Right atrium auricular region (tissue), 2 donors: ENCODE measurements at places on chromosomes 7 and 10. TPM values are rescaled to one million over a fixed set of nuclear protein-coding genes. Genes with fewer than 3 reads are reported as not detected.
A peak's percentile ranks its signal among the peaks of the same experiment; 100 is the strongest.

DNA sequence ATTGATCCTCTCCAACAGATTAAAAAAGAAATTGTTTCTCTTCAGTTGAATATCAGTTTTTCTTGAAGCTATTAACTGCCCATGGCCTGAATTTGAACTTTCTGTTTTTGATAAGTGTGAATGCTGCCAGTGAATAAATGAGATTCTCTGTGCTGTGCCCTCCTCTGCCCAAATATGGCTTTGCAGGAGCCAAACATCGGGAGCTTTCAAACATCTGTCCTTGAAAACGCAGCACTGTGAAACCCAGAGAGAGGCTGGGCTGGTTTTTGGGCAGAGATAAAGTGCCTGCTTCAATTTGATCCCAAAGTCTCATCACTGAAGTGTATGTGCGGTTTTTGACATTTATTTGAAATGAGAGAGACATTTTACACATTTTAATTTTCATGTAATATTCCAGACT is 268.3 kb upstream of the SHH start:
- H3K4me1 ChIP-seq: no peaks in the 10 kb centered on the region
- H3K36me3 ChIP-seq: no peaks in the 10 kb centered on the region
- no peaks in the 10 kb centered on the region for H3K27me3 ChIP-seq
- H3K27ac ChIP-seq: no peak overlapping the region

DNA sequence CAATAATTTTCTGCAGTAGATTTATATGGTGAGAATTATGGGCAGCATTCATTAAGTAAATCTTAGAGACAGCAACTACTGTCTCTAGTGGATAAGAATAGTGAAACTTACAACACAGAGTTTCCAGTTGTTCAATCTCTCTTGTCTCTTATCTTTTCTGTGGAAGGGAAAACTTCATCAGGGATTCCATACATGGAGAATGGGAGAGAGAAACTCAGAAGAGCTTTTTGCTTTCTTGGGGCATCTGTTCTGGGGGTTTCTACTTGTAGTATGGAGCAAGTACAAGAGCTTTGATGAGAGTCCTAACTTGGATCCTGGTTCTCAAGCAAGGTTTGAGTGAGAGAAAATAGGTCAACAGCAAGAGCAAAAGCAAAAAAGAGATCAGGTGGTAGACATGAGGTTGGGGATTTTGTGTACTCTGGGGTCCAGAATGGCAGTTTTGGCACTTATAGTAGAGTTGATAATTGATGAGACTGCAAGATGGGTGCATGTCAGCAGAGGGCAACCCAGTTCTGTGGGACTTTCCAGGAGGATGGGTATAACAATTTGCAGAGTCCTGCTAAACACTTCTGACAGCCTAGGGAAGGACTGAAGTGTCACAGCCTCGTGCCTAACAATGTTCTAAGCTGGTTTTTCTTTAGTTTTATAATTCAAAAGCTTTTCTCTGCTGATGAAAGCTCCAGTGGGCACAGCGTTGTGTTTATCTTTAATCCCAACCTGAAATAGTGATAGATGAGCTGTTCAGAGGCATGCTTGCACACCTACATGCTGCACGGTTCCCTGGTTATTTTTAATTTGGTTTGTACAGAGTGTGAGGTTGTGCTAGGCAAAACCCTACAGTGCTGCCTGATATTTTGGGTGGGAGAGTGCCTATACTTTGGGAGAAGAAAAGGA is 32.0 kb upstream of the STRIP2 start:
- H3K36me3 ChIP-seq: no peaks in the 10 kb centered on the region
- no peak for DNase-seq
- no peaks in the 10 kb centered on the region for H3K4me1 ChIP-seq
- H3K27ac ChIP-seq: peak overlapping the region; percentile 56
- no peaks in the 10 kb centered on the region for H3K27me3 ChIP-seq

DNA sequence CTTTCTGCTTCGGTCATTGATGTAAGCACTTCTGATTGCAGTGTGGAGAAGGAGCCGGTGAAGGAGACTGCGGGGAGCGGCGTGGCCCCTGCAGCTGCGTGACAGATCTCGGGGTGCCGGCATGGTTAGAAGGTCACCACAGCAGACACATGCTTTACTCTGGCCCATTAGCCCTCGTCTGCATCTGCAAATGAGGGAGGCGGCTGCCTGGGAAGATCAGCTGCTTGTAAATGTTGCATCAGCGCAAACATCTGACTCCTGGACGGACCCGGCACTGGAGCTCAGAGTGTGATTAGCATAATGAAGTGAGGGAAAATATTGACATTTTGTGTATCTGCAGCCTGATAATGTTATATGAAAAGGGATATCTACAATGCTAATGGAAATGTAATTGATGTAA is 30.5 kb upstream of the MNX1 start:
- no peak overlapping the region for H3K4me3 ChIP-seq
- no peaks in the 10 kb centered on the region for H3K27me3 ChIP-seq
- DNase-seq: no peak
- no peaks in the 10 kb centered on the region for H3K4me1 ChIP-seq

DNA sequence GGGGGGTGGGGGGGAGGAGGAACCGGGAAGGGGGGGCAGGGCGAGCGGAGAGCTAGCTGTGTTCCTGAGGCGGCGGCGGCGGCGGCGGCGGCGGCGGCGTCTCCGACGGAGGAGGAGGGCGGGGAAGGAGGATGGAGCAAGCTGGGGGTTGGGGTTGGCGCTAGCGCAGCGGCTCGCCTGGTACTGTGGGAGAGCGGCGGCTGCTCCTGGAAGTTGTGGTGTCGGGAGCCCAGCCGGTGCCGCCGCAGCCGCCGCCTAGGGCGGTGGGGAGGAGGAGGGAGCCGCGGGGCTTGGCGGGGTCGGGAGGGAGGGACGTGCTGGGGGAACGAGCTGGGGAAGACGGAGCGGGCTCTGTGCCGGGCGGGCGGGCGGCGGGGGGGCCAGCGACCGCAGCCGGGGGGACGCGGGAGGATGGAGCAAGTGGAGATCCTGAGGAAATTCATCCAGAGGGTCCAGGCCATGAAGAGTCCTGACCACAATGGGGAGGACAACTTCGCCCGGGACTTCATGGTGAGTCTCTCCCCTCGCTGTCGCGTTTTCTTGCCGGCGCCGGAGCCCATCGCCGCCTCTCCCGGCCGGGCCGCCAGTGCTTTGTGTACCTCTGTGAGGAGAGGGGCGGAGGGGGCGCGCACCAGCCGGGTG is at the start of gene PTPN12:
Gene PTPN12, plus strand, starts transcription at position 160 of the 642 bp plus-strand sequence. Its CDS starts 252 bp downstream, at position 412.
- H3K27ac ChIP-seq: peak within 1 kb of the TSS; percentile 98
- peak within 1 kb of the TSS; percentile 76 for H3K4me3 ChIP-seq
- no peaks in the 10 kb centered on the region for H3K27me3 ChIP-seq
- peak; percentile 66 for DNase-seq
- no peaks in the 10 kb centered on the region for H3K36me3 ChIP-seq

- H3K27ac ChIP-seq: no peak overlapping the region
- H3K36me3 ChIP-seq: no peaks in the 10 kb centered on the region
- DNase-seq: no peak
- no peaks in the 10 kb centered on the region for H3K27me3 ChIP-seq
- no peaks in the 10 kb centered on the region for H3K4me1 ChIP-seq
These were observed 76.1 kb upstream of the ANK3 start for GRCh38 chr10:60465801-60466200.

DNA sequence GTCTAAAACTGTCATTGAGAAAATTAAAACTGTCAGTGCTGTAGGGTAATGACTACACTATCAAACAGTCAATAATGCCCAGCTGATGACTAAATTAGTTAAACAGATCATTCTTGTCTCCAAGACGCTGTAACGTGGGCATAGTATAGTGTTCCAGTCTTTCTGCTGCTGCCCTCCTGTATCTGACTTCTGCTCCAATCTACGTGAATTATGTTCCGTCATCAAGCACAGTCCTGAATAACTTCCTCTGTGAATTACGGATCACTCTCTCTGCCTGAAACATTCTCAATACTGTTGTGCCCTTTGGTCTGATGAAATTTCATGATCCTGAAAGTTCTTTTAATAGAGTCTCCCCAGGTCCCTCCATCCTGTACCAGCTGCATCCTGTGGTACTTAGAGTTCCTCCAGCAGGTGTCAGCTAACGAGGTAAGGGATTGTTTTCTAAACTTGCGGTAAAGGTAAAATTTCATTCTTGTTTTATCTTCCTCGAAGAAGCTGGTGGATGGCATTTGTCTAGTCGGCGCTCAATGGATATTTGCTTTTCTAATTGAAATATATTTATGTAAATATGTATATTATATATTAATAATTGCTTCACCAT is 393.5 kb upstream of the ADARB2 start:
- no peaks in the 10 kb centered on the region for H3K36me3 ChIP-seq
- no peak overlapping the region for H3K27ac ChIP-seq
- no peaks in the 10 kb centered on the region for H3K4me1 ChIP-seq
- no peak overlapping the region for H3K4me3 ChIP-seq

DNA sequence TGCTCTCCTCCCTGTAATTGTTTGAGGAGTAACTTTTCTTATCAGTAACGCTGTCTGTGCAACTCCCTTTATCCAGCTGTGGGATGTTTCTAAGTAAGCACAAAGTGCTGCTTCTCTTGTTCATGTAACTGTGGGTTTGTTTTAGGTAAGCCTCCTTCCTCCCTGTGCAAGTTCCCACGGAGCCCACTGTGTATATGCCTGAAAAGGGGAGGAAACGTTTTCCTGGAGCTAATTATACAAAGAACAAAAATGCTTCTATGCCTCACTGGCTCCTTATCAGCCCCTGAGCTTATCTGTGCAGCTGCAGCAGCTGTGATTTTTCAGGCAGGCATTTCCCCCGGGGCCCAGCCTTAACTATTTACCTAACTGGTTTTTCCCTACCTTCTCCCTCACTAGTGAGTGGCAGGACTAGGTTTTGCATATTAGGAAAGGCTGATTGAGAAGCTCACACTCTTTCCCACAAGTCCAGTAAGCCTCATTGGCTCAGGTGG is 593.4 kb upstream of the GHITM start:
- H3K27ac ChIP-seq: no peak overlapping the region
- H3K4me3 ChIP-seq: no peak overlapping the region
- H3K27me3 ChIP-seq: no peaks in the 10 kb centered on the region
- DNase-seq: no peak
- H3K4me1 ChIP-seq: peaks cover 15% of the 10 kb centered on the region
- no peaks in the 10 kb centered on the region for H3K36me3 ChIP-seq

GRCh38 chr10:49762566-49762877 is 399 bp upstream of the OGDHL start:
- DNase-seq: no peak
- H3K36me3 ChIP-seq: no peaks in the 10 kb centered on the region
- no peaks in the 10 kb centered on the region for H3K4me1 ChIP-seq
- H3K4me3 ChIP-seq: no peak overlapping the region

- no peak for DNase-seq
- H3K27ac ChIP-seq: no peak overlapping the region
- no peaks in the 10 kb centered on the region for H3K27me3 ChIP-seq
- no peaks in the 10 kb centered on the region for H3K36me3 ChIP-seq
- no peak overlapping the region for H3K4me3 ChIP-seq
These were observed 23.2 kb downstream of the NDUFB2 start for GRCh38 chr7:140719721-140720120.

GRCh38 chr7:119196183-119196582 is 971.7 kb downstream of the ANKRD7 start:
- H3K36me3 ChIP-seq: no peaks in the 10 kb centered on the region
- no peaks in the 10 kb centered on the region for H3K27me3 ChIP-seq
- no peak for DNase-seq
- H3K4me3 ChIP-seq: no peak overlapping the region
- no peaks in the 10 kb centered on the region for H3K4me1 ChIP-seq

- no peak overlapping the region for H3K4me3 ChIP-seq
- no peaks in the 10 kb centered on the region for H3K36me3 ChIP-seq
- DNase-seq: no peak
- no peak overlapping the region for H3K27ac ChIP-seq
- H3K4me1 ChIP-seq: peaks cover 7% of the 10 kb centered on the region
These were observed 96.3 kb downstream of the DNAJB6 start for GRCh38 chr7:157432957-157433576.

GRCh38 chr10:38127812-38128211 is 33.7 kb downstream of the ZNF37A start:
- no peak for DNase-seq
- no peaks in the 10 kb centered on the region for H3K36me3 ChIP-seq
- no peak overlapping the region for H3K4me3 ChIP-seq
- H3K27me3 ChIP-seq: no peaks in the 10 kb centered on the region

Gene ZNF786
- total RNA-seq: 3.1 TPM

Gene TOMM7
- total RNA-seq: 188 TPM

Gene ZPBP
- total RNA-seq: not detected

Gene TSPAN12
- 55.8 TPM for total RNA-seq

Gene CHST15
- 7.0 TPM for total RNA-seq

Gene GIMAP4
- 22.3 TPM for total RNA-seq

Gene SNCG
- 33.8 TPM for total RNA-seq

Gene SLC26A5
- not detected for total RNA-seq

Gene FAM185A
- total RNA-seq: 4.6 TPM
